ENCODE measurements at places on chromosomes 2 and 18. TPM values are rescaled to one million over a fixed set of nuclear protein-coding genes. Genes with fewer than 3 reads are reported as not detected.

DNA sequence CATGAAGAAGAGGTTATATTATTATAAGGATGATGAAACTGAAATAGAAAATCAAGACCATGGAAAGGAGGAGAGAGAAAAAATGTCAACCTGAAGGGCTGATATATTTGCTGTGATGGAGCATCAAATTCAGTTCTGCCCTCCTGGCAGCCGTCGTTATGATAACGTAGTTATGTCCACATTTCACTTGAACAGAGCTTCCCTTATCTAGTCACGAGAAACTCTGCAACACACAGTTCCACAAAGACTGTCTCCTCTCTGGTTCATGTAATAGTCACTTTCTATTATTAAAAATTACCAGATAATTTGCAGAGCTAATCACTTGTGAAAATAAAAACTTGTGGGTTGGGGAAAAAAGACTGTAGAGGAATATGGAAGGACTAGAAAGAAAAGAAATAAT lies 19.5 kb upstream of the RBMS1 start:
- H3K4me3 ChIP-seq: no peak overlapping the region
- no peak for DNase-seq
- H3K27me3 ChIP-seq: no peaks in the 10 kb centered on the region

GRCh38 chr2:197247083-197247482 lies 63.5 kb downstream of the ANKRD44 start:
- DNase-seq: no peak
- H3K36me3 ChIP-seq: no peaks in the 10 kb centered on the region
- H3K4me1 ChIP-seq: no peaks in the 10 kb centered on the region
- no peak overlapping the region for H3K4me3 ChIP-seq
- no peak overlapping the region for H3K27ac ChIP-seq
- no peaks in the 10 kb centered on the region for H3K27me3 ChIP-seq

DNA sequence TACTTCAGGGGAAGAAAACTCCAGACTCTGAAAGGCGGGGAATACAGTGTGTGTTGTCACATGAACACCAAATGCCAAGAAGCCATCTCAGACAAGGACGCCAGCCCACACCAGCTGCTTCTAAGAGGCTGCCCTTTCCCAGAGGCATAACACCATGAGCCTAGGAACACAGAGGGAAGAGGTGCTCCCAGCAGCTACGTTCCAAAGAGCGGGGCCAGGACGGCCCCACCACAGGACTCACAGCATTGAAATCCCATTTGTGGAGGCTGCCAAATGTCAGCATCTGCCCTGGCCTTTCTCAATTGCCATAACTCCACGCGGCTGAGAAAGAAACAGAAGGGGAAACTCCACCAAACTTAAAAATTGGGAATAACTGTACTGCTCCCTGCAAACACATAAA lies 20.1 kb upstream of the ID2 start:
- DNase-seq: no peak
- no peak overlapping the region for H3K4me3 ChIP-seq
- no peaks in the 10 kb centered on the region for H3K27me3 ChIP-seq
- peaks cover 26% of the 10 kb centered on the region for H3K4me1 ChIP-seq
- no peak overlapping the region for H3K27ac ChIP-seq

DNA sequence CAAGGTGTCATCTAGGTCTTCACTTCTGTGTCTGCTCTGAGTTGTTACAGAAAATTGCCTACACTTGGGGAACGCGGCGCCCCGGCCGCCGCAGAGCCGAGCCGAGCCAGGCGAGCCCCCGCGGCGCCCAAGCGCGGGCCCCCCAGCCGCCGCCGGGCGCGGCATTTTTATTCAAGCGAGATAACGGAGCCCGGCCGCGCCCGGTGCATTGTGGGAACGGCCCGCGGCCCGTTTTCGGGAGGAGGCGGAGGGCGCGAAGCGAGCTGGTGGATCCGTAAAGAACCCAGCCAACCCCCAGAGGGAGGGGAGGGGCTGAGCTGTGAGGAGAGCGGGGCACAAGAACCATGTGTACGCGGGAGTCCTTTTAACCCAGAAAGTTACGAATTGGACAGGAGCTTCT lies 191.8 kb downstream of the FTCDNL1 start:
- H3K27ac ChIP-seq: no peak overlapping the region
- H3K27me3 ChIP-seq: no peaks in the 10 kb centered on the region
- peak overlapping the region; percentile 43 for H3K4me3 ChIP-seq
- no peaks in the 10 kb centered on the region for H3K4me1 ChIP-seq
- DNase-seq: peak; percentile 81

GRCh38 chr2:129229830-129230441 lies 749.5 kb upstream of the RAB6C start:
- DNase-seq: no peak
- peaks cover 12% of the 10 kb centered on the region for H3K4me1 ChIP-seq
- H3K36me3 ChIP-seq: no peaks in the 10 kb centered on the region
- no peaks in the 10 kb centered on the region for H3K27me3 ChIP-seq

ABHD1 gene
- polyA plus RNA-seq: 2.5 TPM

COL5A2 gene
- polyA plus RNA-seq: 45.5 TPM

DNA sequence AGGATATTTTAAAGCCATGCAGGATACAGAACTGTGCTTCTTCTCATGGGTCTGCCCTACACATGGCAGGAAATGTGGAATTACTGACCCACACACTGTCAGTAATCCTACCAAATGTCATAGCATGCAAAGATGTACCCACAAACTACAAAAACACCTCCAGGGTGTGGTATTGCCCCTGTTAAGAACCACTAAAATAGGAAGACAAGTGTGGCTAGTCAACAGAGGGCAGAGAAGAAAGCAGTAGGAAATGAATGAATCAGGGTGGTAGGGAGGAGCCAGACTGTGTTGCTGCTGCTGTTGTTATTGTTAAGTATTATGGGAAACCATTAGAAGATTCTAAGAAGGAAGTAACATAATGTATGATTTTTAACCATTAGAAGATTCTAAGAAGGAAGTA lies 556.7 kb upstream of the ACVR2A start:
- no peak overlapping the region for H3K27ac ChIP-seq
- H3K4me3 ChIP-seq: no peak overlapping the region
- DNase-seq: no peak
- no peaks in the 10 kb centered on the region for H3K4me1 ChIP-seq

- peaks cover 9% of the 10 kb centered on the region for H3K4me1 ChIP-seq
- no peak for DNase-seq
- no peak overlapping the region for H3K27ac ChIP-seq
- no peaks in the 10 kb centered on the region for H3K27me3 ChIP-seq
- H3K4me3 ChIP-seq: no peak overlapping the region
These were observed 141.2 kb downstream of the RTN4 start for GRCh38 chr2:54909001-54909400.

POTEC gene
- polyA plus RNA-seq: 0.08 TPM

DNA sequence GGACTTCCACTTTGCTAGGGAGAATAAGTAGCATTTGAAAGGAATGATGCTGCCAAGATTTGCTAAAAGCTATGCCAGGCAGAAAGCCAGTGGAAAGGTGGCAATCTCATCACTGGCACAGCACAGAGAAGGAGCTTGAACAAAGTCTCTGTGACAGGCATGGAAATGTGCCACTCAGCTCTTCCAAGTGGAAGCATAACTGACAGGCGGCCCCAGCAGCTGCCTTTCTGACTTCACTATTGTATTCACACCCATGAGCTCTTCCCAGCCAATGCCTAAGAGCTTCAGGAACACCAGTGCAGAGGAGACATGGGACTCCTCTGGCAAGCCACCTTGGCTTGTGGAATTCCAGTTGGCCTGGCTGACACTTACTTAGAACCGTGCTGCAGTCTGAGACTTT lies 134.6 kb upstream of the REG3G start:
- H3K27me3 ChIP-seq: no peaks in the 10 kb centered on the region
- H3K4me1 ChIP-seq: no peaks in the 10 kb centered on the region
- DNase-seq: no peak
- H3K4me3 ChIP-seq: no peak overlapping the region
- no peaks in the 10 kb centered on the region for H3K36me3 ChIP-seq

SH3RF3 gene
- polyA plus RNA-seq: 11.8 TPM

TANC1 gene
- polyA plus RNA-seq: 23.0 TPM

DNA sequence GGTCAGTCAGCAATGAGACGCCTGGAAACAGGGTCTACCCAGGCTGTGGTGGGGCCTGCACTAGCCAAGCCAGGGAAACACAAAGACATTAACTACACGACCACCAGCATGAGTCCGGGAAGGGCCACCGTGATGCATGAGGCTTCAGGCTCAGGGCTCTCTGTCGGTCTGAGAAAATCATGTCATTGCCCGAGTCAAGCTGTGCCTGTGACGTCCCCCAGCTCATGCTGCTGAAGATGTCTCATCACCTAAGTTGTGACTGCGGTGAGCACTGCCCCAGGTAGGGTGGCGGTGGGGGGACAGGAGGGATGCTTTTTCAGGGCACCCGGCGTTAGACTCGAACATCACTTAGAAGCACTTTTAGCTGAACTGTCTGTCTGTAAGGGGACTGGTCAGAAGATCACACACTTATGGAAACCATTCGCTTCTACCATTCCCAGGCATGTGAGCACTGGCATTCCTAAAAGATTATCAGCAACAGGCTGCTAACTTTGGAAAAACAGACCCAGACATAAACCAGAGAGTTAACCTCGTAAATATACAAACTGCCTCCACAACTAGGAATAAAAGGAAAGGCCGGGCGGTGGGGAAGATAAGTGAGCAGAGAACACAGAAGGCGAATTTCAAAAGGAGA lies 234.5 kb downstream of the HDAC4 start:
- no peak for DNase-seq
- no peaks in the 10 kb centered on the region for H3K27me3 ChIP-seq
- peaks cover 20% of the 10 kb centered on the region for H3K4me1 ChIP-seq
- no peak overlapping the region for H3K27ac ChIP-seq

ZNF804A gene
- 10.9 TPM for polyA plus RNA-seq

DNA sequence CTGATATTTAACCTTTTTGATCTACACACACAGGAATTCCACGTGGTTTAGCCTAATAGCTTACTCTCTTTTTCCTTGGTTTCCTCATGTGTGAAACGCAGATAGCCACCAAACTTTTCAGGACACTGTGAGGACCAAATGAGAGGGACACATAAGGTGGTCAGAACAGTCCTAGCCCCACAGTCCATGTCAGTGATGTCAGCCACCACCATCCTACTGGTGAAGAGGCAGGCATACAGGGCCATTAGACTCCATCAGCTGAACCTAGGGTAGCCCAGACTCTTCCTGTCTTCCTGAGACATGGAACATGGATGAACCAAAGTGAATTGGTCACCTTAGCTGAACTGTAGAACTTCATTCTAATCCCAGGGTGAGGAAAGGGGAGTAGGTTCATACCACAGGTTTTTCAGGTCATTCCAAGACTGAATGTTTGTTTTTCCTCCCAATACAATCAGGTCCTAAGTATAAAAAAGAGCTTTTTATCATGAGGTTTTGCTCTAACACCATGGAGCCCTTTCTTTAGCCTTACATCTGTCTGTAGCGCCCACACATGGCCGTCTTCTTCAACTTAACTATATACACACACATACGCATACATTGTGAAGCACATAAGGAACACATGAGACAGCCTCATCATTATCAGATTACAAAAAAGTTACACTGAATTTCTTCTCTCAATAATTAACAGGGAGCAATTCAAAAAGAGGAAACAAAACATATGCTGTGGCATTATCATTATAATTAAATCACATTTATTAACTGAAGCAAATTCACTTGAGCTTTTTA lies 18.5 kb upstream of the NFE2L2 start:
- H3K27ac ChIP-seq: no peak overlapping the region
- no peak overlapping the region for H3K4me3 ChIP-seq
- no peaks in the 10 kb centered on the region for H3K36me3 ChIP-seq
- no peaks in the 10 kb centered on the region for H3K27me3 ChIP-seq

PPP1R7 gene
- 93.0 TPM for polyA plus RNA-seq

DNA sequence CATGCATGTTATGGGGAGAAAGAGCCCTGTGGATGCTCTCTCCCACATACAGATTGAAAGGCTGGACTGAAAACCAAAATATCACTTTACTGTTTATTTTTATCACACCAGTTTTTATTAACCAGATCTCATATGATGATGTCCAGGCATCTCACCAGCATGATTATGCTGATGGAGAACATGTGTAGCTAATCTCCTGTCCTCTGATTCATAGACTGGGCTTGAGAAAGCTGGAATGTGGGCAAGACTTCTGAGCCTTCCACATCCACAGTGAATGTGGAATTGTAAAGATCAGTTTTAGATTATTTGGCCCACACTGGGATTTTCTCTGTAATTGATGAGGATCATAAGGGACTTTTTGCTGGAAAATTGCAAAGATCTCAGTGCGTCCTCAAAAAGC lies 137.9 kb downstream of the ICOS start:
- H3K27me3 ChIP-seq: no peaks in the 10 kb centered on the region
- no peaks in the 10 kb centered on the region for H3K36me3 ChIP-seq

GRCh38 chr2:109195193-109196045 lies 66.4 kb downstream of the SH3RF3 start:
- H3K4me3 ChIP-seq: no peak overlapping the region
- no peak overlapping the region for H3K27ac ChIP-seq
- peaks cover 33% of the 10 kb centered on the region for H3K4me1 ChIP-seq
- H3K36me3 ChIP-seq: no peaks in the 10 kb centered on the region
- peak; percentile 83 for DNase-seq

- H3K27ac ChIP-seq: no peak overlapping the region
- H3K27me3 ChIP-seq: no peaks in the 10 kb centered on the region
- no peak overlapping the region for H3K4me3 ChIP-seq
- no peak for DNase-seq
- H3K4me1 ChIP-seq: no peaks in the 10 kb centered on the region
These were observed 118.2 kb upstream of the NOL4 start for GRCh38 chr18:34342960-34343359.

CNGA3 gene
- 15.2 TPM for polyA plus RNA-seq

DNA sequence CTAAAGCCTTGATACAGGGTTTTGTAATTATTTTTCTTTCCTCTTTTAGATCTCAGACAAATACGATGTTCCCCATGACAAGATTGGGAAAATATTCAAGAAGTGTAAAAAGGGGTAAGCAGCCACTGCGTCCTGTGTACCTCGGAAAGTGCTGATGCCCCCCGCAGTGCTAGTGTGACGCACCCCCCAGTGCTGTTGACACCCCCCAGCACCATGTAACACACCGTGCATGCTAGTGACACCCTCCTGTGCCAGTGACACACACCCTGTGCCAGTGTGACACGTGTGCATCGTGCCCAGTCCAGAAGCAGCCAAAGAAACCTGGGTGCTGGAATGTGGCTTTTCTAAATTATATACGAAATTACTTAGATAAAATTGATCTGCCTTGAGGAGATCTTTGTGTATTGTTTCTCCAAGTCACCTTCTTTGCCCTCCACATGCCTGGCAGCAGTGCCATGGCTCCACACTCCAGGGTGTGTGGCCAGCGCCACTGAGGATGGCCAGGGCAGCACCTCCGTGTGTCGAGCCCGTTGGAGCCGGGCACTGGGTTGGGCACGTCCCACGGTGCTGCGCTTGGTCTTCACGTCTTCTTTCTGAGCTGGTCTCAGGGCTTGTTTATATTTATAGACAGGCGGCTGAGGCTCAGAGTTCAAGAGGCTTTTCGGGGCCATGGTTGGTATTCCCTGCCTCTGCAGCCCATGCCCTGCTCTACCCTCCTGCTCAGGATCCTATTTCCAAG lies 44.3 kb upstream of the KLF11 start:
- no peak overlapping the region for H3K4me3 ChIP-seq
- DNase-seq: no peak
- no peaks in the 10 kb centered on the region for H3K4me1 ChIP-seq
- no peaks in the 10 kb centered on the region for H3K27me3 ChIP-seq
- no peak overlapping the region for H3K27ac ChIP-seq

DIS3L2 gene
- polyA plus RNA-seq: 34.0 TPM

ALLC gene
- 0.71 TPM for polyA plus RNA-seq
